ENCODE measurements at places on chromosomes 5 and 9. TPM values are rescaled to one million over a fixed set of nuclear protein-coding genes. Genes with fewer than 3 reads are reported as not detected.

The CNTLN gene
- total RNA-seq = 0.67 TPM

The CLK4 gene
- 35.2 TPM for total RNA-seq

The SERF1A gene
- 21.5 TPM for total RNA-seq

The UGT3A1 gene
- not detected for total RNA-seq

DNA sequence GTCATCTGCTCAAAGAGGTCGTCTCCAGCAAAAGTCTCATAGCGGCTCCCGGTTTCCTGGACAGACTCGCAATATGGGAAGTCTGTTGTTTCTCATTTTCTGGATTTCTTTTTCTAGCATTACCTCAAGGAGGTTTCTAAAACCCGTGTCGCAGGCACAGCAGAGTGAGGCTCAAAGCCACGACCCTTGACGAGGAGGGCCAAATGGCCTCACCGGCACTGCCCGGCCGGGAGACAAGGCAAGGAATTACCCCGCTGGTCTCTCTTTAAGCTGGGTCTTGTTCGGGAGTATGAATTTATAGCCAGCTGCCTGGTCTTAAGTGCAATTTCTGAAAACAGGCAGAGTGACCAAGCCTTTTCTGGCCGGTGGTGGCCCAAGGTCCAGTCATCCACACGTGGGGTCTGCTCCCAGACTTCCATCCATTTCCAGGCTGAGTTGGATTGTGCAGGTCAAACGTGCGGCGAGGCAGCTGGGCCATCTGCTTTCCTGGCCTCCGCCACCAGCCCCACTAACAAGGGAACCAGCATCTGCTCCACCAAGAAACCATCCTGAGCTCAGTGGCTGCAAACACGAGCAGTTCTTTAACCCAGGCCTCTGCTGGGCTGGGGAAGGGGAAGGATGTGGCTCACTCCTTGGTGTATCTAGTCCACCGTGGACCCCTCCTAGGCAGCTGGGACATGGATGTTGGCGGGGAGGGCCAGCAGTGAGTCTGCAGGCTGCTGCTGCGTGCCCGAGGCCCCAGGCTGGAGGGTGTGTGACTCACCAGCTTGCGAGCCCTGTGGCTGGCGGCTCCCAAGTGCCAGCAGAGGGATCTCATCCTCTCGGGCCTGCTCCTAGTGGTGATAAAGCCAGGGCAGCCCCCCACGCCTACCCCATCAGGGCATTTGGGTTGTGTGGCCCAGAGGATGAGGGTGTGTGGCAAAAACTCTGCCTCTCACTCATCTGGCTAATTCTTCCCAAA, 55.6 kb upstream of the COL5A1 start:
- DNase-seq = no peak

DNA sequence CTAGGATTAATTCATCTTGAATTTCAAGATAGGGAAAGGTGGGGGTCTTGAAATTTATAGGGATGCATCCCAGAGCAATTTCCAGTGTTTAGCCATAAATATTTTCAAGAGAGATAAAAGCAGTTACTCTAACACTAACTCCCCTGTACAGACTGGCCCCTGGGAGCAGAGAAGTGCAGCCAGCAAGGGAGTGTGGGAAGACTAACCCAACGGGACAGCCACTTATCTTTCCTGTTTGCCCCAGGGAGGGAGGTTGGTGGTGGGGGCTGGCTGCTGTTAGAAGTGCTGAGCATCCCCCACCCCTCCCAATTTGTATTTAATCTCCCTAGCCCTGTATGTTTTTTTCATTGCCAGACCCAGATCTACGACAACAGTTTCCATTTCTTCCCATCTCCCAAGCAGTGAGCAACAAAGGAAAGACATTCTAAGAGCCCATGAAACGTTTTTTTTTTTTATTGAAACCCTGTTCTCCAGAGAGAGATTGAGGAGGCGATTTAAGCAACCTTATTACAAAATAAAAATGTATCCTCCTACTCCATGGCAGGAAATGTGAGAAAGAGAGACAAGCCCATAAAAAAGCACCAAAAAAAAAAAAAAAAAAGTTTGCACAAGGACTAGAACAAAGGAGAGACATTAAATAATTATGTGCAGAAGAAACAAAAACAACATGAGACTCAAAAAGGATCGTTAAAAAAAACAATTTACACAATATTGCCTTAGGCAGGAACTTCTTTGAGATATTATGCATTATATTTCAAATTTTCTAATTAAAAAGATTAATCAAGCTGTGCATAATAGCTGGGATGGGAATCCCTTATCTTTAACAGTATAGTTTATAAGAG, 343.4 kb downstream of the ARHGEF28 start:
- DNase-seq = no peak

DNA sequence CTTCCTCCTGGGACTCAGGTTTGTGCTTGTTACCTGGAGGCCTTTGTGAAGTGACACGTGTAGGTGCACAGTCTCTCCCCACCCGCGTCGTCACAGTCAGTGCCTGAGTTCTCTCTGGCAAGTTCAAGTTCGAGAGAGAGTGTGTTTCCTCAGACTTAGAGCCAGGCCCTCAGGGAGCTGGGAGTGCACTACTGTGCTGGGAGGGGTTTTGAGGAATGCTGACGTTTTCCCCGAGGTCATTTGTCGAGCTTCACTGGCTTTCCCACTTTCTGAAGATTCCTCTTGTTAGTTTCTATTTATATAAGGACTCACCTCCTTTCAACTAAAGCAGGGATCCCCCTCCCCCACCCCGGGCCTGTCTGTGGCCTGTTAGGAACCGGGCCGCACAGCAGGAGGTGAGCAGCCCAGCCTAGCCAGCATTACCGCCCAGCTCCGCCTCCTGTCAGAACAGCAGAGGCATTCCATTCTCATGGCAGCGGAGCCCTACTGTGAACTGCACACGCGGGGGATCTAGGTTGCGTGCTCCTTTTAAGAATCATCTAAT, 209.2 kb downstream of the DIRAS2 start:
- no peak for DNase-seq

DNA sequence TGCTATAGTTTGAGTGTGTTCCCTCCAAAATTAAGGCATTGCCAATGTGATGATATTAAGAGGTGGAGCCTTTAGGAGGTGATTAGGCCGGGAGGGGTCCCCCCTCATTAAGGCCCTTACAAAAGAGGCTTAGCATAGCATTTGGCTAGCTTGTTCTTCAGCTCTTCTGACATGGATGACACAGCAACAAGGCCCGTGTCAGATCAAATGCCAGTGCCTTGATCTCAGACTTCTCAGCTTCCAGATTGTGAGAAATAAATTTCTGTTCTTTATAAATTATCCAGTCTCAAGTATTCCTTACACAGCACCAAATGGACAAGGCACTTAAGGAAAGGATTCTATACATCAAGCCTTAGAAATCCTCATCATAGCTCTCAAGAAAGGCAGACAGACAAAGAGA, 31.8 kb downstream of the SLC38A9 start:
- no peak for DNase-seq

DNA sequence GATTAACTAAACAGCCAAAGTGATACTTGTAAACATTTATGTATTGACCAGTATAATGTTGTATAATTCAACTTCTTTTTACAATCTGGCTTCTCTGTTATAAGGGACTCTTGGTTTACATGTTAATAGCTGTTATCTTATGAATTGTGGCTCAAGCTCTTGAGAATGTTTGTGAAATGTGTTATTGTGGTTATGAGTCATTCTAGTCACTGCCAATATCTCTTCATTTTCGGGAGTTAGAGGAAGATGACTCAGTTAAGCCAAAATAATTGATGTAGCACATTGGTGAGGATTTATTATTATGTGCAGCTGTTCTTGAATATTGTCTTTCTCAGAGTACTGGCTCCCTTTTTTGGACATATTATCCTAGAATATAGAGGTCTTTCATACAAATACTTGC, 655.2 kb upstream of the RIOK2 start:
- no peak for DNase-seq

GRCh38 chr5:675111-675870, 17.9 kb downstream of the TPPP start:
- no peak for DNase-seq

GRCh38 chr9:109372246-109372645, 51.4 kb upstream of the EPB41L4B start:
- DNase-seq = no peak

DNA sequence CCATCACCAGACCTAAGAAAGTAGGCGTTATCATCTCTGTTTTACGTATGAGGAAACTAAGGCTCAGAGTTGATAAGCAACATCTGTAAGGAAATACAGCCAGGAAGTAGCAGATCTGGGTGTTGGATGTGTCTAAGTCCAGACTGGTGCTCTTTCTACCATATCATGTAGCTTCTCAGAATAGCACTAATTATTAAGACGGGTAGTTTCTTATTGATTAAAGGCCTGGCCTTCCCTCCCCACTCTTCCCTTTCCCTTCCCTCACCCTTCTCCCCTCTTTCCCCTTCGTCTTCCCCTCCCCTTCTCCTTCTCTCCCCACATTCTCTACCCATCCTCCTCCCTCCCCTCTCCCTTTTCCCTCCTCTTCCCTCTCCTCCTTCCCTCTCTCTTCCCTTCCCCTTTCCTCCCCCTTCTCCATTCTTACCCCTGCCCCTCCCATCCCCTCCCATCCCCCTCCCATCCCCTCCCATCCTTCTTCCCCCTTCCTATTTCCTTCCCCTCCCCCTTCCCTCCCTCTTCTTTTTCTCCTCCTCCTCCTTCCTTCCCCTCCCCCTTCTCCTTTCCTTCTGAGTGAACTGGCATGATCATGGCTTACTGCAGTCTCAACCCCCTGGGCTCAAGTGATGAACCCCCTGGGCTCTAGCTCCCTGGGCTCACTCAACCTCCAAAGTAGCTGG, 79.4 kb downstream of the SNX24 start:
- DNase-seq = no peak

DNA sequence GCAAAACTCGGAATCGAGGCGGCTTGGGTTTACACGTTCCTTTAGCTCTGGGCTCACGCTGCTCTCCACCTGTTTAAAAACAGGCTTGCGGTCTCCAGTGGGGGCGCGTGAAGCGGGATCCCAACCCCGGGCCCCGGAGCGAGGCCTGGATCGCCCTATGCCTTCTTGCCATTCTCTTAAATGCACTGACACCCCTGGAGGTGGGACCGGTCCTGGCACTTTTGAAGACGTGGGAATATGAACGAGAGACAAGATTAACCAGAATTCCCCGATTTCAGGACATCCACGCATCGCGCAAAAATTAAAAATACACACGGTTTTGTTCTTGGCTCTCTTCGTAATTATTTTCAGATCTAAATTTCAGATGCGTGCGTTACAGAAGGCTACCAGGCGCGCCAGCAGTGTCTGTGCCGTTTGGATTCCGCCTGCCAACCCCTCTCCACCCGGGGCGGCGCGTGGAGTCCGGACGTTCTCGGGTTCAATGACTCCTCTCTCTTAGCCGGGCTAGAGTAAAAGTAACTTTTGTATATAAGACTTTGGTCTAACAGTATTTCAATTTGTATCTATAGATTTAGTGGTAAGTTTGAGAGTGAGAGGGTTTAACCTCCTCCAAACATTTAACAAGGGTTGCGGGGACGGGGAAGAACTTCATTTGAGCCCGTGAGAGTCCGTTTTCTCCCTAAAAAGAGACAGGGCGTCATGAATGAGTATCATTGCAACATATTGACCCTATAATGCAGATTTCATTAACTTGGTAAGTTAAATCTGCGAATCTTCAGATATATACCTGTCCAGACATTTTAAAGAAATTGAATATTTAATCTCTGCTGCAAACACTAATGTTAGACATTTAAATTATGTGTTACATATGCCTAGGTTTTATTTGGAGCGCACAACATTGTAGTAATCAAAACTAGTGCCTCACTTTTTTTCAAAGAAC, 3.8 kb downstream of the FOXD1 start:
- no peak for DNase-seq
